ENCODE measurements at places on chromosomes 16 and 17. TPM values are rescaled to one million over a fixed set of nuclear protein-coding genes. Genes with fewer than 3 reads are reported as not detected.
A peak's percentile ranks its signal among the peaks of the same experiment; 100 is the strongest.

DNA sequence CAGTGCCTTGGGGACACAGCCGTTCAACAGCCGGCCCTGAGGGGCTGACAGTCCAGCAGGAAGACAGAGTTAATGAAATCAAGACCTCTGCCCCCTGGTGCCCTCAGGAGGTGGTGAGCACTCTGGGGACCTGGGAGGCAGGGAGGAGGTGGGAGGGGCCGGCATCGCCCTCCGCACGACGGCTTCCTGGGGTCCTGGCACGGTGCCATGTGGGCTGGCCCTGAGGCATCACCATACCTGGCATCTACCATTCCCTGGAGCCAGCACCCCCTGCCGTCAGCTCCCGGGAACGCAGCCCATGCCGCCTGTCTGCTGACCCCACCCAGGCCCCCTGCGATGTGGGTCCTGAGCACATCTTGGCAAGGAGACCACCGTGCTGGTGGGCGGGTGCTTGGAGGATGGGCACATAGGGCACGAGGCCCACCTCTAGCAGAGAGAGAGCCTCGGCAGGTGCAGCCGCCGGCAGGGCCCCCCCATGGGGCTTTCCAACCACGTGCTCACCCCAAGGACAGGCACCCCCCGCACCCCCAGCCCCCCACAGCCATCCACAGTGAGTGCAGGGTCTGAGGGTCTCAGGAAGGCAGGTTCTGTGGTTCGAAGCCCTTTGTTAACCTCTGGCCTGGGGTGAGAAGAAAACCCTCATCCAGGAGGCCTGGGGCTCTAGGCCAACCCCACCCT lies 52.5 kb downstream of the ZFPM1 start:
- no peak for DNase-seq

Gene OR3A3
- not detected for polyA plus RNA-seq

Gene CTRB2
- polyA plus RNA-seq: not detected

- no peak for DNase-seq
Measured at GRCh38 chr16:88979353-88980015, 2.5 kb upstream of the CBFA2T3 start.

DNA sequence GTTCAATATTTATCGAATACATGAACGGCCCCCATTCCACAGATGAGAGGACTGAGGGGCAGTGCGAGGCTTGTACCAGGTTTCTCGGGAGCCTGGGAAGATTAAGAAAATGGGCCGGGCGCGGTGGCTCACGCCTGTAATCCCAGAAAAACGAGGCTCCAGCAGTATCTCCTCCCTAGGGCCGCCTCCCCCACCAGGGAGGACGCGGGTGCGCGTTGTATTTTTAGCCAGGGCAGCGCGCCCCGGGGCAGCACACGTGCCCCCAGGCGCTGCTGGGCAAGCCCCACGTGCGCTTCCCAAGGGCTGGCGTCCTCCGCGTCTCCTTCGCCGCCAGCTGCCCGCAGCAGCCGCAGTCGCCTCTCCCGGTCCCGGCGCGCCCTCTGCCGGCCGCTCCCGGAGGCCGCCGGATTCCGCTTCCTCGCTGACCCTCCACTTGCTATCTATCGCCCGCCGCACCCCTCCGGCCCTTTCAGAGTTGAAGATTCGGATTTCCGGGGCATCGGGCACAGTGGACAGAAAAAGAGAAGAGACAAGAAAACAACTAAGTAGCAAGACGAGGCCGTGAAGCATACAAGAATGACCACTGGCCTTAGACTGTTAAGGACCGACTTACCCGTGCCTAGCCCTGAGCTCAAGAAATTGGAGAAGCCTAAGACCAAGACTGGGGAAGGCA lies 1.9 kb upstream of the YBX2 start:
- DNase-seq: peak; percentile 74

Gene PTX4
- polyA plus RNA-seq: not detected

DNA sequence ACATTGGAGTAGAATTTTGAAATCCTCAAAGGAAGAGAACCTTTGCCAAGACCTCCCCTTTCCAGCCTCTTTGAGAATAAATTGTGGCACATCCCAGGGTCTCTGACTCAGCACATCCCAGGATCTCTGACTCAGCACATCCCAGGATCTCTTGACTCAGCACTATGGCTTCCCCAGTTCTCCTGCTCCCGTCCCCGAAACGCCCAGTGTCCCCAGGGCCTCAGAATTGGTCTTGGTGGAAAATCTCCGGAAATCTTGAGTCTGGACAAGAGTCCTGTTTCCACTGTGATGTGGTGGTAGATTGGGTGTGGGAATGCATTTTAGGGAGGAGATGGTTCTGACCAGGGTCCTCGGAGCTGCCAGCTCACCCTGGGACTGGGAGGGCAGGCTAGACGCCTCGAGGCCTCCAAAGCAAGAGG lies 19.2 kb downstream of the PLXDC1 start:
- peak; percentile 86 for DNase-seq

DNA sequence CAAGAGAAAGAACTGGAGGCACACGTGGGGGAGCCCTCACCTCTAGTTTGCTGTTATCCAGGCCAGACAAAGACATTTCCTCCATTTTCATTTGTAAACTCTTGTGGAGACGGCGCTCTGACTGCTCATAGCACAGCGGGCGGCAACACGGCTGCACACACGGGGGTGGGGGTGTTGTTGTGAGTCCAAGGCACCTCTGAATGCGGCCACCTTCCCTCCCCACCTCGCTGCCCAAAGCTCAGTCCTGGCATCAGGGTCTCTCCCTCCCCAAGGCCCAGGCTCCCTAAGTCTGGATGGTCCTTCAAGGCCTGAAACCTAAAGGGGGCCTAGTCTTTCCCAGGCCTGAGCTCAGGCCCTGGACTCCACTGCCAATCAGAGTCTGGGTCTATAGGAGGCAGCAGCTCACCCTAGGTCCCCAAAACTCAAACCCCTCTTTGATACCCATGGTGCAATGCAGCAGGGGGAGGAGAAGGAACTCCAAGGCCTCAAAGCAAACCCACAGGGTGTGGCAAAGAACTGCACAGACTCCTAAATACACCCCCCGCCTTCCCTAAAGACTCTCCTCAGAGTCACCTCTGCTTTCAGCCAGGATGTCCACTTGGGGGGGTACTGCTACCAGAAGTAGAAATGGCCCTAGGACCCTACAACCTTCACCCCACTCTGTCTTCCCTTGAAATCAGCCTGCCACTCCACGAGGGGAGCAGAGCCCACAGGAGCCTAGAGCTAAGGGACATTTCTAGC lies 1.5 kb downstream of the ATXN7L3 start:
- DNase-seq: peak; percentile 41

Gene GRN
- polyA plus RNA-seq: 494 TPM

Gene FBXO31
- 20.7 TPM for polyA plus RNA-seq

- DNase-seq: no peak
Measured at GRCh38 chr16:2031081-2031577, 4.4 kb downstream of the NHERF2 start.

Gene CHST6
- 0.12 TPM for polyA plus RNA-seq

DNA sequence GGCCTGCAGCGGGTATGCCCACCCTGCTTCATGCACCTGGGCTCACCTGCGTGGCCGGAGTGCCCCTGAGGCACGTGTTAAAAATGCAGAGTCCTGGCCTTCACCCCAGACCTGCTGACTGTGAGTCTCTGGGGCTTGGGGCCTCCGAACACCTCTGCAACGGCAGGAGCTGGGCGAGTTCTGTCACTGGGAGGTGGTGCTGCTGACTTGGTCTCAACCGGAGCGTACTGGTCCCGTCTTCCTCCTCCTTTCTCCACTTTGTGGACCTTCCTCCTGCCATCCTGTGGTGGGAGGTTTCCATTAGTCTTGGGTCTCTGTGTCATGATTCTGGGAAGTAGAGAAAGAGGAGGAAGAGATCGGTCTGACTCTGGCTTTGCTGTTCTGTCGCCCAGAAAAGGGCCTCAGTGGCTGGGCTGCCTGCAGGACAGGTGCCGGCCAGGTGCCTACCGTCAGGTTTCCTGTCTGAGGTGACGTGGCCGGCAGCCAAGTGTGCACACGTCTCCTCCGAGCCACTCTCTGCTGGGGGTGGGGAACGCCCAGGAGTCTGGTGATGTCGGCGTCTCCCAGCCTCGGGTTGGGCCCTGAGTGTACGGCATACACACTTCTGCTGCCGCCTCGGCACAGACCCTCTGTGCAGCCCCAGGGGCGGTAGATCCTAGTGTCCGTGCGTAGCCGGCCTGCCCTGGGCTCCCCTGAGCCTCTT lies 6.9 kb downstream of the TSC2 start:
- no peak for DNase-seq

Gene RAB11FIP4
- polyA plus RNA-seq: 0.59 TPM

Gene SLC35G6
- not detected for polyA plus RNA-seq

GRCh38 chr17:45228763-45229539 lies 7.3 kb downstream of the FMNL1 start:
- DNase-seq: peak; percentile 96

Gene SLC5A2
- polyA plus RNA-seq: not detected

Gene LITAFD
- not detected for polyA plus RNA-seq

- peak; percentile 51 for DNase-seq
Measured at GRCh38 chr17:43601280-43602039, 55.3 kb upstream of the ETV4 start.

DNA sequence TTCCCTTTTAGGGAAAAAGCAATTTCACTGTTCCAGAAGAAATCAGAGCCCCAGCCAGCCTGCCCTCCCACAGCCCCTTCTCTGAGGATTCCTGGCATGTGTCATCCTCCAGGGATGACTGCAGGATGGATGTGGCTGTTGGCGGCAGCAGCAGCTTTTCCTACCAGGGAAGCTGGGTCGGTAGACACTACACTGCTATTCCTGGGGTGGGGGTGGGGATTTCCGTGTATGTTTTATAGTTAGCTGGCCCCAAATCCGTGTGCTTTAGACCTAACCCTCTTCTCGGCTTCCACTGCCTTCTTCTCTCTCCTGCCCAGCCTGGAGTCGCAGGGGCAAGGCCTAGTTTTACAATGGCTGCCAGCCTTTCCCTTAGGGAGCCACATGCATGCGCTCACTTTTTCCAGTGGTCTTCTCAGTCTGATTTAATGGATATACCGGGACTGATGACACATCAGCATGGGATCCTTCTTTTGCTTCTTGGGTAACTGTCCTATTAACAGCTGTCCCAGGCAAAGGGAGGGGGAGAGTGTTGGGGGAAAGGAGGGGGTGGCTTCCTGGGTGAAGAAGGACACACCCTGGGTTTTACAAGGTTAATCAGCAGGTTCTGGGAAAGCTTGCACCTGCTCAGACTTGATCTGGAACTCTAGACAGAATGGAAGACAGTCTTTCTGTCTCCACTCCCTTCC lies 2.7 kb upstream of the NFE2L1 start:
- no peak for DNase-seq

- no peak for DNase-seq
Measured at GRCh38 chr16:88616320-88616719, 22.1 kb upstream of the IL17C start.

Gene ABI3
- 1.2 TPM for polyA plus RNA-seq

- DNase-seq: no peak
Measured at GRCh38 chr16:12258861-12259645, 282.5 kb downstream of the SNX29 start.

DNA sequence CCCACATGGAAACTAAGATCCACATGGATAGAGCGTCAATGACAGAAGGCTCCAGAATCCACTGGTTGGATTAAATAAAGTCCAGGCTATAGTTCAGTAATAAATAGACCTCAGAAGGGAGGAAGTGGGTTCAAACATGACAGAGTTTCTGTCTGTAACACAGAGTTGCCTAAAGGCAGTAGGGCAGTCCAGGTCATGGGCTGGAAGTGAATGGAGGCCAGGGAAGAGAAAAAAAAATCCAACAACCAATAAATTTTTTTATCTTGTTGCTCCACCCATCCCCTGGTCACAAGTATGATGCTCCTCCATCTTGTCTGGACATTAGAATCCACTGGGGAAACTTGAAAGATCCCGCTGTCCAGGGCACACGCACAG lies 92.4 kb downstream of the RGS9 start:
- DNase-seq: no peak
